ENCODE measurements at places on chromosomes 4 and X.
A peak's percentile ranks its signal among the peaks of the same experiment; 100 is the strongest.

DNA sequence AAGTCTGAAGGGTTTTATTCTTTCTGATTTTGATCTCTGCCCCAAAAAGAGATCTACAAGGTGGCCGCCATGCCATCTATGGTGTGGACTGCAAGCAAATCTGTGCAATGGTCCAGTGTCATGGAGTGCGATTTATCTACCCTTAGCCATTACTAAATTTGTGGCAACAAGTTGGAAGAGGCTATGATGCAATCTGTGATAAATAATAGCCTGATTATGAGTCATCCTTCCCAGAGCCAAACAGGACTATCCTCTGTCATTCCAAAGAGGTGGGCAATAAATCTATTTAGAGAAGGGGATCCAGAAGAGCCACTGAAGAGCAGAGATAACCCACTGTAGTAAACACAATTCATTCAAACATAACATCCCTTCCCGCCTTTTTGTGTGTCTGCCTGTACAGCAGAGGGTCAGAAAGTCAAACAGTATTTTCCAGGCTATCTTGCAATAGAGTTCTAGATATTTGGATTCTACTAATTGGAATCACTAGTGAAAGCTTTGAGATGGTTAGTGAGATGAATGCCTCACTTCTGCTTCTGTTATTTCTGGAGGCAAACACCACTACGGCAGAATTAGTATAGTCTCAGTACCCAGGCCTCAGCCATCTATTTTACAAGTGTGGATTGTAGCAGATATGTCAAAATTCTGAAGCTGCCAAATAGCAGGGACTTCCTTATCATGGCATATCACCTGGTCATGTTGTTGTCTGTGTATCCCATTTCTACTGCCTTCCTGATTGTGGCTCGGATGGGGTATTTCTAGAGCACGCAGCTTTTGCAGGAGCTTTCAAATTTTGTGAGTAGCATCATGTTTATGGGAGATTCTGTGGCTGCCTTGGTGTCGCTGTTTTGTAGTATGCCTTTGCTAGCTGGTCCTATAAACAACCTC lies 192.0 kb downstream of the SMIM20 start:
- peak; percentile 42 for DNase-seq

- no peak for DNase-seq
Observed at GRCh38 chr4:190016369-190017289, 10.4 kb downstream of the FRG2 start.

DNA sequence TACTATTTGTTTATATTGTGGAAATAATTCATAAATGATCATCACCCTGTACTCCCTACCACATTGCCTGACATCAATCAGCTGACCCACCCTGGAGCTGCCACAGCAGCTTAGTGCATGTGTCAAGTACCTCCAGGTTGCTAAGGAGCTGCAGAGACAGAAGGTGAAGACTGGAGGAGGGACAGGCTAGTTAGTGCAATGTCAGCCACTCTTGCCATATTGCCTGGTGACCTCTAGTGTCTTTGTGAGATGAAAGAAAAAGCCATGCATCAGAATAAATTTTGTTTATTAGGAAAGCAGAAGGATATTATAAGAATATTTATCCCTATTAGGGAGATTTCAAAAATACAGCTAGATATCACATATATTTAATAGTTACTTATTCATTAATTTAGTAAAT lies 243.9 kb upstream of the FAT4 start:
- no peak for DNase-seq

GRCh38 chr4:76292730-76293129 lies 13.8 kb upstream of the STBD1 start:
- no peak for DNase-seq

- DNase-seq = no peak
Observed at GRCh38 chr4:14247767-14248166, 620.2 kb upstream of the BOD1L1 start.

- no peak for DNase-seq
Observed at GRCh38 chr4:149910604-149911350, 95.1 kb upstream of the IQCM start.
